ENCODE measurements at places on chromosomes 12 and 14.

DNA sequence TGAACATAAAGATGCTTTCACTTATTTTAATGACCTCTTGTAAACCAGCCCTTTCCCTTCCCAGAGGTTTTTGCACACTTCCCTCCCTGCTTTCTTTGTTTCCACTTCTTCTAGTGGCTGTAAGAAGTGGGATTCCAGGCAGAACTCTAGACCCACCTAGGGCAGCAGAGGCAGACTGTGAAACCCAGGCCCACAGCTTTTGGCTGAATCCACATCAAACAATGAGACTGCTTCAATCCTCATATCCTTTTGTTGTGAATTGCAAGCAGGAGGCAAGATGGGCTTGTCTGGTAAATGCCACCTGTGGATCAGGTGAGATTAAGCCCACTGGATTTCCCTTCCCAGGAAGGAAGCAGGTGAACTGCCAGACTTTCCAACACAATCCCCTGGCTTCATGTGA lies 12.8 kb downstream of the CCDC177 start:
- DNase-seq, result no peak

- no peak for DNase-seq
Measured at GRCh38 chr12:28802706-28803438, 346.2 kb upstream of the FAR2 start.

DNA sequence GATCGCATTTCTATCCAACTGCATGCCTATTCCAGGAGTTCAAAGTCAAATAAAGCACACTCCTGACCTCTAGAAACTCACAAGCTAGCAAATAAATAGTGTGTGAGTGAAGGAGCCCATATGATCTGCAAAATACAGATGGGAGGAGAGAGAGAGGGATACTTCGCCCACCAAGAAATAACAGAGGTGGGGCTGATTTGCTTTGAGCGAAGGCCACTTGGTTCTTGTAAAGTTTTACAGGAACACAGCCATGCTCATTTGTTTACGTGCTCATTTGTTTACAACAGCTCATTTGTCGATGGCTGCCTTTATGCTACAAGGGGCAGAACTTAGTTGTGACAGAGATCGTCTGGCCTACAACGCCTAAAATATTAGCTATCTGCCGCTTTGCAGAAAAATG lies 63.4 kb upstream of the GPATCH2L start:
- DNase-seq, result no peak

- DNase-seq, result no peak
Measured at GRCh38 chr14:51550636-51551035, 101.1 kb upstream of the FRMD6 start.

GRCh38 chr14:61227884-61228591 lies 53.1 kb downstream of the TMEM30B start:
- no peak for DNase-seq

DNA sequence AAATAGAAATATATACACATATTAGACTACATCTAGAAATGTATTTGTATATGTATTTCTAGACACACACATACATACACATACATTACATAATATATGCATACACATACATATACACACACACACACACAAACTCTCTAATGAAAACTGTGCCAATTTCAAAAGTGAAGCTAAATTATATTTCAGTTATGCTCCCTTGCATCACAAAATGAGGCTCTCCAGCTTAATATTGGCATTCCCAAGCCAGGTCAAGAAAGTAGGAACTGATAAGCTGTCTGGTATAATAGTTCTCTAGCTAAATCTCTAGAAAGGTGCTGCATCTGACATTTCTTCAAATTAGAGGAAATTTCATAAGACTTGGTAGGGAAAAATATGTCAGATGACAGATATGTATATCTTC lies 56.9 kb downstream of the GARIN6 start:
- no peak for DNase-seq

DNA sequence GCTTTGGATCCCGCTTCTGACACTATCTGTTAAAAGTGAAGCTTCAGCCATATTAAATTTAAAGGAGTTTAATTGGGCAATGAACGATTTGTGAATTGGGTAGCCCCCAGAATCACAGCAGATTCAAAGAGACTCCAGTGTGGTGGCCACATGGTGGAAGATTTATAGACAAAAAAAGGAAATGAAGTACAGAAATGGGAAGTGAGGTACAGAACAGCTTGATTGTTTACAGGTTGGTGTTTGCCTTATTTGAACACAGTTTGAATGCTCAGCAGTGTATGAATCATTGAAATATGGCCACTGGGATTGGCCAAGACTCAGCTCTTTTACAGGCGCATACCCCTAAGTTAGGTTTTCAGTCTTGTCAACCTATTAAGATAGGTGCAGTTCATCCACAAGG lies 21.9 kb downstream of the CCDC91 start:
- DNase-seq, result no peak

- DNase-seq, result no peak
Measured at GRCh38 chr12:123105211-123105826, 45.6 kb downstream of the PITPNM2 start.

DNA sequence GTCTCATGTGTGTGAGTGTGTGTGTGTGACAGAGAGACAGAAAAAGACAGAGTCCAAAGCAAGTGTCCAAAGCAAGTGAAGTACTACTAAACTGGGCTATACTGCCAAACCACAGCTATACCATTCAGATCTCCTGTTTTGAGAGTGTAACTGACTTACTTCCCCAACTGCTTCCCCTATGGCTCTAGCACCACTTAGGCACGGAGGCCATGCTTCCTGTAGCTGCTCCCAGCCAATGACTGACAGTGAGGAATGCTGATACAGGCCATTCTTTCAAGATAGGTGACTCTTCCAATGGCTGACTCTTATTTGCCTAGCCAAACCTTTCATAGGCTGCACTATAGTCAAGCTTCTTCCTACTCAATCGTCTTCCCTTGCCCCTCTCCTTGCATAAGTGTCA lies 393.2 kb downstream of the BCAT1 start:
- DNase-seq, result no peak

DNA sequence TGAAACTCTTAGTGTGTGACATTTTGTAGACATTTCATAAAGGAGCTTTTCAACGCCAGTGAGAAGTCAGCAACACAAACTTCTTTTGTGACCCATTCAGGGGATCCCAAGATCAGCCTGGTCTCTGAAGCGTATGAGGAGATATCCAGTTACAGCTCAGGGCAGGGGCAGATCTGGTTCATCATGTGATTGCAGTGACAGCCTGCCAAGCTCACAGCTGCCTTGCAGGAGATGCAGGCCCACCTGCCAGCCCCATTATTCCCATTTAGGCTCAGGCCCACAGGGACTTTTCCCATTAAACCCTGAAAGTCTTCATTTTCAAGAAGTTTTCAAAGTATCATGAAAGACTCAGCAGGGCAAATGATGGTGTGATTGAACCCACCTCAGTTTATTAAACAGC lies 38.3 kb downstream of the SRGAP1 start:
- no peak for DNase-seq

GRCh38 chr12:11793921-11794710 lies 144.6 kb downstream of the ETV6 start:
- DNase-seq, result no peak

DNA sequence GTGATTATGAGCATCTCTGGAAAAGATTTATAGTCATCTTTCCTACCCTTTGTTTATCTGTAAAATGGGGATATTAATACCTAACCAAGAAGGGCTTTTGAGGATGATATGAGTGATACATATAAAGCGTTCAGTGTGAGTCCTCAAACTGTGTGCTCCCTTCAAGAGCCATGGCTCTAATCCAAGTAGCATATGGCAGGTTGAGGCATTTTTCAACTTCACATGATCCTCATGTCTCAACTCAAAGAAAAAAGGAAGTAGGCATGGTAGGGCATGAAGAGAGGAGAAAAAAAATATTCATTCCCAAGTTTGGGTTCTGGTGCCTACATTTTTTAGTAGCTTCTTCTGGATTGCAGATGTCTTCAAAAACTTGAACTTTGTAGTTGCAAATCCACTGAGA lies 286.3 kb upstream of the ATP2B1 start:
- DNase-seq, result no peak

- DNase-seq, result no peak
Measured at GRCh38 chr14:69241577-69241976, 18.4 kb upstream of the GALNT16 start.

GRCh38 chr12:112422531-112422930 lies 3.8 kb downstream of the PTPN11 start:
- DNase-seq, result no peak

DNA sequence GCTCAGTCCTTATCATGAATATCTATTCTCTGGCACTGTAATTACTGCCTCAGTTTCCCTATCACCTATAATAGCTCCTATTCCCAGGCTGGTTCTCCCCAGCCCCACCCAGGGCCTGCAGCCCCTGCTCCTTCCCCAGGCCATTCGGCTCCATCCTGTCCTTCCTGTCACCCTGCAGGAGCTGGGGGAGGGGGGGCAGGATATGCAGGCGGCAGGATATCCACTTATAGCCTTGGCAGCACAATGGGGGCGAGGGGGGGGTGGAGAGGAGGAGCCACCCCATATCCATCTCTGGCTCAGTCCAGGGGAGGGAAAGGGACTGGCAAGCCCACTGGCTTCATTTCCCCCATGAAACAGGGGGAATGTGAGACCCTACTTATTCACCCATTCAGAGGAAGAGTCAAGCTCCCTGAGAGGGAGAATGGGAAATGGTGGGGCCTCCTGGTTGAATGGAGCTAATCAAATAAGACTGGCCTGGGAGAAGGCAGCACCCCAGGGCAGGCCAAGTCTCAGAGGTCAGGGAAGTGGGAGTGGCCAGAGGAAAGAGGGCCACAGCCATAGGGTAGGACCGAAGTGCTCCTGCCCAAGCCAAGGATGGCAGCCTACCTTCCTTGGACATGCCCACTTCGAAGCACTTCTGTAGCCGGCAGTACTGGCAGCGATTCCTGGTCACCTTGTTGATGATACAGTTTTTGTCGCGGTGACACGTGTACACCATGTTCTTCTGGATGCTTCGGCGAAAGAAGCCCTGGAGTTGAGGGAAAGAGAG lies 7.8 kb upstream of the ITGB7 start:
- no peak for DNase-seq
